ENCODE measurements at places on chromosomes 12 and 14. TPM values are rescaled to one million over a fixed set of nuclear protein-coding genes. Genes with fewer than 3 reads are reported as not detected.

Gene DNAH10
- not detected for total RNA-seq

Gene GPR68
- 36.9 TPM for total RNA-seq

Gene LAG3
- total RNA-seq: 91.9 TPM

Gene TAS2R50
- total RNA-seq: 0.73 TPM

Measured in activated CD4-positive, alpha-beta memory T cell treated with anti-CD3 and anti-CD28 coated beads, Interleukin-2, amount 10 ng/mL, durations not matched to agents 7 days and 5 days (primary cell).